ENCODE measurements at places on chromosomes 1 and 21.

- DNase-seq: no peak
Observed at GRCh38 chr1:243313635-243314536, 58.0 kb downstream of the SDCCAG8 start.

- DNase-seq: no peak
Observed at GRCh38 chr1:43492826-43493225, 37.9 kb upstream of the PTPRF start.

GRCh38 chr1:17273096-17273495, 24.2 kb downstream of the PADI3 start:
- DNase-seq: no peak

- no peak for DNase-seq
Observed at GRCh38 chr21:27291006-27291405, 324.1 kb upstream of the ADAMTS5 start.

GRCh38 chr1:192629612-192630011, 6.3 kb upstream of the RGS13 start:
- DNase-seq: no peak

- DNase-seq: no peak
Observed at GRCh38 chr1:34845131-34845901, 14.2 kb downstream of the SMIM12 start.
